ENCODE measurements at places on chromosomes 5 and 9. TPM values are rescaled to one million over a fixed set of nuclear protein-coding genes. Genes with fewer than 3 reads are reported as not detected.

GRCh38 chr5:172559004-172559932 lies 81.8 kb upstream of the NEURL1B start:
- peak overlapping the region; percentile 46 for H3K4me3 ChIP-seq
- H3K4me1 ChIP-seq, result no peaks in the 10 kb centered on the region
- no peak overlapping the region for H3K27ac ChIP-seq
- DNase-seq, result peak; percentile 48
- H3K27me3 ChIP-seq, result no peaks in the 10 kb centered on the region

The ACTBL2 gene
- not detected for polyA plus RNA-seq

DNA sequence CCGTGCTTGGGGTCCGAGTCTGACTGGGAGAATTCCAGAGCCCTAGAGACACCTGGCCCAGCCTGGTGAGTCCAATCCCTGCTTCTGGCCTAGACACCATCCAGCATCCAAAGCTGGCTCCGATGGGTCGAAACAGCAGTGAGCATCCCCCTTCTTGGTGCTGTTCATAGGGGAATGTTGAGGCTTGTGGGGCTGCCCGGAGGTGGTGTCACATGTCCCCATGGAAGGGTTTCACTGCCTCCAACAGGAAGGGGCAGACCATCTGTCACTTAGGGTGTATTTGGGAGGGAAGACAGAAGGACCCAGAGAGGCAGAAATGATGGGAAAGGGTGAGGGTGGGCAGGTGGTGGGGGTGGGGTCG lies 13.9 kb downstream of the C9orf50 start:
- peaks cover 18% of the 10 kb centered on the region for H3K4me1 ChIP-seq
- no peaks in the 10 kb centered on the region for H3K36me3 ChIP-seq
- peak overlapping the region; percentile 59 for H3K27ac ChIP-seq

- H3K4me1 ChIP-seq, result no peaks in the 10 kb centered on the region
- H3K27ac ChIP-seq, result no peak overlapping the region
- no peaks in the 10 kb centered on the region for H3K36me3 ChIP-seq
- no peak overlapping the region for H3K4me3 ChIP-seq
- no peak for DNase-seq
These were observed 460.7 kb downstream of the NTRK2 start for GRCh38 chr9:85130260-85130659.

- DNase-seq, result no peak
- H3K36me3 ChIP-seq, result no peaks in the 10 kb centered on the region
- no peak overlapping the region for H3K27ac ChIP-seq
- H3K4me3 ChIP-seq, result no peak overlapping the region
These were observed 30.0 kb upstream of the STOM start for GRCh38 chr9:121399883-121400607.
